ENCODE measurements at places on chromosomes 1 and 21.

DNA sequence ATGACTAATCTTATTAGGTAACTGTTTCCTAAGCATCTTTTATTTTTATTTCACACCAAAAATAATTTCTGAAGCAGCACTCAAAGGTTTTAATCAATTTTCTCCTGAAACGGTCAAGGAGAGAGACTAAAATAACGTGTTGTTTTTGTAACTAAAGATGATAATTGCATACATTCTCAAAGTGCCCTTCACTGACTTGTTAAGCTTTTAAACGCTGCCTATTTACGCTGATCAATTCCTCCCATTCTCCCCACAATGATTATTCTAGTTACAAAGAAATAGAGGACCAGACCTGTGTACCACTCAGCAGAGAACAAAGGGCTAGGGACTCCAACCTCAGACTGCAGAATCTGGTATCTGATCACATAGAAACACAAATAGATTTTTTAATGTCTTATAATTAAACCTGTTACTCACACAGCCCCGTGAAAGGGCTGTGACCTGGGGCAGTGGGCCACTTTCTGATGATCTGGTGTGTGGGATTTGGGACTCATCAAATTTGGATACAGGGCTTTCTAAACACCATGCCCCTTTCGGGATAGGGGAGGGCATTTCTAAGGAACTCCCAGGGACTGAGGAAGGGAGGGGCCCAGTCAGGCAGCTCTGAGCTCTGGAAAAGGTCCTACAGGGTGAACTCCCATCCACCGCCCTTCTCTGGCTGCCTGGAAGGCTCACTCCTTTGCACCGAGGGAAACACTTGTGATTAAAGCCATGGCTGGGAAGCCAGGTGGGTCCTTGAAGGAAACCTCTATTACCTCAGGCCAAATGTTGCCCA, 65.2 kb downstream of the BCAR3 start:
- no peak for DNase-seq

GRCh38 chr1:112219267-112219666, 176.7 kb upstream of the CTTNBP2NL start:
- DNase-seq, result no peak

DNA sequence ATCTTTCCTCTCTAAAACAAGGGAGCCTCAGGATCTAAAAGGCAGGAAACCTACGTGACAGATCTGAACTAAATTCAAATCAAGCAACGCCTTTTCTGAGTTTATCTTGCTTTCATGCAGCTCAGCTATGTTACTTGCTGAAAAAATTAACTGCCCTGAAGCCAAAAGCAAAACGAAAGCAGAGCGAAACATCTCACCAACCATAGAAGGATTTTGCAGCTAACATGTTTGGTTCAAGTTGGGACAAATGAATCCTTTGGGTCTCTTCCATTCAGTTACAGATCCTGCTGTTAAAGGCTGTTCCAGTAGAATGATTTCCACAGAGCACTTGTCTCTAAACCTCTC, 482 bp downstream of the SLC2A5 start:
- DNase-seq, result no peak

- no peak for DNase-seq
These were observed 121.7 kb downstream of the DTL start for GRCh38 chr1:212157252-212157651.

DNA sequence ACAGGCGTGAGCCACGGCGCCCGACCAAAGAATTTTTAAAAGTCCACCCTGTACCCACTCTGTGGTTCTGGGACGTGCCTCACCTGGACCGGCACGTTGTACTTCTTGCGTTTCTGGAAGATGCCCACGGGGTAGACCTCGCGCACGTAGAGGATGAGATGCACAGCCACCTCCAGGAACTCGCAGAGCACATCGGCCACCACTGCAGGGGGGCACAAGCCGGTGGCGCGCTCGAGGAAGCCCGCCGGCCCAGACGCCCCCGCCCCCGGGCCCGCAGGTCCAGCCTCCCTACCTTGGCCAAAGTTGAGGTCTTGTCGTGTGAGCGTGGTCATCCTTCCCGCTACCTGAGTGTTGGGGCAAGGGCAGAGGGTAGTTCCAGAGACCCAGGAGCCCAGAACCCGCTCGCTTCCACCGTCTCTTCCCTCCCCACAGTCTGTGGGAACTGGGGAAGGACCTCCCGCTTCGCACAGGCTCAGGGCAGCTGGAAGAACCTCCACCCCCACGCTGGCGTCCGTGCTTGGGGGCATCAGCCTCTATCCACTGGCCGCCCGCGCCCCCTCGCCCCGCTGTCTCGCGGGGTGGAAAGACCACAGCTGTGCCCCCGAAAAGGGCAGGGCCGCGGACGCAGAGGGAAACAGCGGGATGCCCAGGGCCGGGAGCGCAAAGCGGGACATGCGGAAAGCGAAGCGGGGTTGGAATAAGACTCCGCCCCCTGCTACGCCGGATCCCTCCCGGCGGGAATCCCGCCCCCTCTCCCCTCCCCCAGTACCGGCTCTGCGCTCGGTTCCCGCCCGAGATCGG, 478 bp downstream of the MAD2L2 start:
- DNase-seq, result no peak

DNA sequence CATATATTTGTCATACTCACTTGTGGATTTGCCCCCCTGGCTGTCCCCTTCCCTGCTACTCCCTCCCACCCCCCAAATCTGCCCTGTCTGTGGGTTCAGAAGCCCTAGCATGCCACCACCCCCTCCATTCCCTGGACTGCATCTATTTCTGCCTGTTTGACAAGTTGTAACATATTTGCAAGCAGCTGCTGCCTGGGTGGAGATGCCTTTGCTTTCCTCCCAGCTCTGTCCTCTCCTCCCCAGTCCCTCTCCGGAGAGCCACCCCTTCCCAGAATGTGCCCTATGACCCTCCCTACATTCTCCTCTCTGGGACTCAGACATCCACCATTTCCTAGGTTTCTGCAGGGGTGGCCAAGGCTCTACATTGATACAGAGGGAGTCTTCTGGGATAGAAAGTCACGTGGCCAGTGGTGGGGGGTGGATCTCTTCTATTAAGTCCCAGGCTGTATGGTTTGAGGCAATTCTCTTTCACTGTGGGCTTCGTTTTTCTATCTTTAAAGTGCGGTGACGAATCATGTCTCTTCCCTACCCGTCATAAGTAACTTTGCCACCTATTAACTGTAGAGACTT, 6.0 kb upstream of the MYOG start:
- no peak for DNase-seq

GRCh38 chr1:61680500-61680899, 44.4 kb downstream of the TM2D1 start:
- DNase-seq, result no peak

DNA sequence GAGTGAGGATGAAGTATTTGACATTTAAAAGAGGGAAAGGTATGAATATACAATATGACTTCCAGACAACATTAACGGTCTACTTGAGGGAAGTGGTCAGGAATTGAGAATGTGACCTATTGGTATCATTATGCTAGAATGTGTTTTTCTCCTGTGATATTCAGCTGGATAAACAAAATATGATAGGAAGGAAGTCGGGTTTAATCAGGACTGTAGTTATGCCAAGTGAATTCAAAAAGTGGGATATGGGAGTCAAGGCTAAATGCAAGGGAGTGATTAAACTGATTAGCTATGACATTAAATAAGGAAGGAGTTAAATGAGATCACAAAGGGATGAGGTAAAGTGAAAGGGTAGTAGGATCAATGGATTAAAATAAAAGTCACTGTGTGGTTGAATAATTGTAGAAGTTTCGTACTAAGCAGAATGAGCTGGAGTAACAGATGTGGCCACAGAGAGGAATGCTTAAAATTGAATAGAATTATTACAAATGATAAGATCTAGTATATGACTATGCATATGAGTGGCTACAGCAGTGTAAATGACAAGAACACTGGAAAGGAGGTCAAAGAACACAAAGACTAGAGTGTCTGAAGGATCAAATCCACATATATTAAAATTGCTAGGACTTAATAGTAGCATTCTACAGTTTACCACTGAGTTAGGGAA, 62.5 kb downstream of the TRIM33 start:
- no peak for DNase-seq

GRCh38 chr1:111672331-111672730, 52.7 kb downstream of the RAP1A start:
- no peak for DNase-seq

DNA sequence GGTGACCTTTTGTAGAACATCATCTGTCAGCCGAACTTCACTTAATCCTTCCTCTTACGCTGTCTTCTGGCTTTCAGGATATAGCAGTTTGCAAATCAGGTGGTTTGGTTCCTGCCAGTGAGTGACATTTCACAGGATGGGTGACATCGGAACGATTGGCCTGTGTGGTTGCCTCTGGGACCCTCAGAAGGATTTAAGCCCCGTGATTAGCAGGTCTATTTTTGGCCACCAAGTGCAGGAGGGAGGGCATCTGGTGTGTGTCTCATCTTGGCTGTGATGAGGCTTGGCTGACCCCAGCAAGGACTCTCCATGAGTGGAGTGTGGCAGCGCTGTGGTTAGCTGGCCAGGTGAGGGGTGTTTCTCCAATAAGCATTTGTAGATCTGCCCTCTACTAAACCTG, 407.6 kb upstream of the VAMP3 start:
- no peak for DNase-seq

- no peak for DNase-seq
These were observed 1348.4 kb upstream of the B3GALT2 start for GRCh38 chr1:194534784-194535183.

DNA sequence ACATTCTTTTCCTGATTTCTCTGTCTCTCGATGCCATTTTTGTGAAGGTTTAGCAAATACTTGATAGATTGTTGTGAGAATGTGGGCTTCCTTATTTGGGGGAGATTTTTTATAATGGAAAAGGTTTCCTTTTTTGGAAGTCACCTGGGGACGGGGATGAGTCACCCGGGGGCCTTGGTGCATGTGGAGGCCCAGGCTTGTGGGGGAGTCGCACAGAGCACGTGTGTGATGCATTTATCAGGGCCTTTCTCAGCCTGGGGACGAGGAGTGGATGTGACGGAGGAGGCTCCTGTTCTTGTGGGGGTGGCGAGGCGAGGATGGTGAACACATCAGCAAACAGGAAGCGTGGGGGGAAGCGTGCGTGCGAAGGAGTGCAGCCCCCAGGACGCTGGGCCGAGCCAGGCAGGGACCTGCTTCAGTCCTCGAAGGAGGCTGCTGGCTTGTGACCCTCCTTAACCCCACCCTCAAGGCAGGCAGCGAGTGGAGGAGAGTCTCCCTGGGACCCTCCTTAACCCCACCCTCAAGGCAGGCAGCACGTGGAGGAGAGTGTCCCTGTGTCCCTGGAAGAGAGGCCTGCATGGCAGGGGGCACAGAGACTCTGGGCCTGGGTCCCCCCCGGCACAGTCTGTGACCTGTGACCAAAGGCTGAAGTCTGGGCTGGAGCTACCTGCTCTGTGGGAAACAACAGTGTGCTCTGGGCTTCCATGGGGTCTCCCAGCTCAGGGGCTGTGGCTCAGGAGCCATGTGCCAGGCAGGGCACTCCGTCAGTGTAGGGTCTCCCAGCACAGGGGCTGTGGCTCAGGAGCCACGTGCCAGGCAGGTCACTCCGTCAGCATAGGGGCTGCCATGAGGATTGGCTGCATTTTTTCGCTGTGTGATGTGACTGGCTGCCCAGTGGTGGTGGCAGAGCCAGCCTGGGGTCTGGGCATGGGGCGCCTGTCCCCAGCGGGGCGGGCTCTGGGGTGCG, 57.2 kb downstream of the AGPAT3 start:
- DNase-seq, result peak; percentile 67

DNA sequence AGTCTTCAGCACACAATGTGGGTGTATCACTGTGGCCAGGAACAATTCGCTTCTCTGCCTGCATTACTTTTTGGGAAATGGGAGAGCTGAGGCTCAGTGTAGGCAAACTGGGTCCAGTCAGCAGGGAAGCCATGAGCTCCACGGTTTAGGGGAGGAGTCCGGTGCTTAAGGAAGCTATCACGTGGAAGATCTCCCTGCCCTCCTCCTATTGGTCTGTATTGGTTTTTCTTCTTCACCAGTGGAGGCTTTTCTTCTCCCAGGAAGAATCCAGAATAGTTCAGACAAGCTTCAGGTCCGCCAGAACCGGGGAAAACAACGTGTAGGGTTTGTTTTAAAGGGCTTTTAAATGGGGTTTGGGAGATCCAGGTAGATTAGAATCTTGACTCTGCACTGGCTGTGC, 156.2 kb upstream of the CAMK1G start:
- DNase-seq, result no peak

- no peak for DNase-seq
These were observed 29.7 kb upstream of the TNFRSF1B start for GRCh38 chr1:12136916-12137610.

- DNase-seq, result no peak
These were observed 40.8 kb upstream of the TMPRSS2 start for GRCh38 chr21:41548781-41549180.

DNA sequence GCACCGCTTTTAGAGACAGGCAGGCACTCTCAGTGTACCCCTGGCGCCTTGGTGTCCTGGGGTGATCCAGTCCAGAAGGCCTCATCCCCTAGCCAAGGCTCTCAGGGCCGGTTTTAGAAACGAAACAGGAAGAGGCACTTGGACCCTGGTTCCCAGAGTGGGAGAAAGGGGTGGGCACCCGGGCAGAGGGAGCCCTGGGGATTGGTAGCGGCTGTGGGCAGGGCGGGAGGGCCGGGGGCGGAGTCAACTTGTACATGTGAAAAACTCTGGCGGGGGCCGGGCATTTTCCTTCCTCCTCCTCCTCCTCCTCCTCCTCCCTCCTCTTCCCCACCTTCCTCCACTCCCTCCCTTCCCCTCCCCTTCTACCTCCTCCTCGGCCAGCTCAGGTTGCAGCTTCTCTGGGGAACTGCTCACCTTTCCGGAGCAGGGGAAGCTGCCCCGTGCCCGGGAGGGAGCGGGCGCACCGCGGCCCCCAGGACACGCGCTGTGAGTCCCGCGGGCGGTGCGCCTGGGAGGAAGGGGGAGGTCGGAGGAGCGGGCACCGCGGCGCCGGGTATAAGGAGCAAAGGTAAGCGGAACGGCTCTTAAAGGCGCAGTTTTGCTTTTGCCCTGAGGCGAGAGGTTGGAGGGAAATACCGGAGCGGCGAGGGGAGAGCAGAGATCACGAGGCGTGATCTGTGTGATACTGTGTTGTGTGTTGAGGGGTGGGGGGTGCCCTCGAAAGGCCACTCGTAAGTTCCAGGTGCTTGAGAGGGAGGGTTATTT, at the start of gene CDK18:
Gene CDK18 (plus strand): TSS at position 359 of the 765 bp plus-strand sequence. CDS start 18,499 bp downstream, outside the sequence.
- peak; percentile 42 for DNase-seq

DNA sequence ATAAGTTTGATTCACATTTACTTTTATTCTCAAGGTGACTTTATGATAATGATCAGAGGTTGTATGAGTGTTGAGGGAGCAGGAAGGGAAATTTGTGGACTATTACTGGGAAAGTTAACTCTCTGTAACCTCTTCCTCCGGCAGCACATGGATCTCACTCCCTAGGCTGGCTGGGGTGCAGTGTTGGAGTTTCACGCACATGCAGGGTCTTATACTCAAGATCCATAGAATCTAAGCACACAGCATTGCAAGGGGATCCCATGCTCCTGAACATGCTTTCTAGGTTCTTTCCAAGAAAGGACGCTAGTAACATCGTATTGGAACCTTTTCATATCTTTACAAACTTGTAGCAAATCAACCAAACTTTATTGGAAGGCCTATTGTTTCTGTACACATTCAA, 757.6 kb upstream of the TPTE start:
- no peak for DNase-seq
